ENCODE measurements at places on chromosomes 4 and X.
A peak's percentile ranks its signal among the peaks of the same experiment; 100 is the strongest.

DNA sequence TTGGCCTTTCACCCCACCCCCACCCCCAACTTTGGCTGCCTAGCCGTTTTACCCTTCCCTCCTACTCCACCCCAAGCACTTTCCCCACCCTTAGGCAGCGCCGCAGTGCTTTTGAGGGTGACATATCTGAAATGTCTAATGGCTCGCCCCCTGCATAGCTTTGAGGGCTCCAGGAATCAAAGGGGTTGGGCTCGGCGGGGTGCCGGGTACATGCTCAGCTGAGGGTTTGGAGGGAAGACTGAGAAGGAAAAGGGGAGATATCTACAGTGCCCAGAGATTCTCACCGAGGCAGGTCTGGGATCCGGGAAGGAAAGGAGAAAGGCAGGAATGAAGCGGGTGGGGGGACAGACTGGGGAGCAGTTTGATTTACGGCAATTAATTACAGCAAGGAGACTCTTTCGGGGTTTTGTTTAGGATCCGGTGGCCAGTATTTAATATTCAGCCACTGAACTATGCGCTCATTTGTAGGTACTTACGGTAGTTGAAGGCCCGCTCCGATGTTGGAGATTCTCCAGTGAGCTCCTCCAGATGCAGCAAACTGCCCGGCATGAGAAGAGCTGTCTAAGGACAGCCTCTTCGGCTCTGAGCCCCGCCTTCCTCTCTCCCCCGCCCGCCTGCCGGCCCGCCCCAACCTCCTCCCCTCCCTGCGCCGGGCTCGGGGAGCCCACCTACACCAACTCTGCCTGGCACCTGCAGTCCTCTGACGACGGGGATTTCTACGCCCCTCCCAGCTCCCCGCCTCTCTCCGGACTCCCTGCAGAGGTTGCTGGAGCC is at the start of gene IGSF1:
TSS of gene IGSF1 (minus strand) at position 569 of the 774 bp plus-strand sequence. CDS start 2,632 bp downstream, outside the sequence.
- peak; percentile 38 for DNase-seq

DNA sequence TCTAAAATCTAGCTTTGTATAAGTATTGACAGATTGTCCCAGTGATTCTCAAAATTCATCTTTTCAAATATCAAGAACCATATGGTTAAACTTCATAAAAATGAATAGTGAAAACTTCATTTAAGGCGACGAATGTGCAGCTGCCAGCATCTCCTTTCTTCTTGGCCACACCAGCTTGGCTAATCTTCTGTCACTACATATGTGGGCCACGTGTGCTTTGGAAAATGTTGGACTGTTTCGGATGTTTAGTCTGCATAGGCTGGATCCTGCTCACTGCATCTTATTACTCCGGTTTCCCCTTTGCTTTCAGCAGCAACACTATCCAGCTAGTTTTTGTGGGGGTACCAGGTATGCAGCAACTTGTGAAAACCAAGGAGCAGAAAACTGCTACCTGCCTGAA is 221.9 kb downstream of the BMPR1B start:
- no peak for DNase-seq

DNA sequence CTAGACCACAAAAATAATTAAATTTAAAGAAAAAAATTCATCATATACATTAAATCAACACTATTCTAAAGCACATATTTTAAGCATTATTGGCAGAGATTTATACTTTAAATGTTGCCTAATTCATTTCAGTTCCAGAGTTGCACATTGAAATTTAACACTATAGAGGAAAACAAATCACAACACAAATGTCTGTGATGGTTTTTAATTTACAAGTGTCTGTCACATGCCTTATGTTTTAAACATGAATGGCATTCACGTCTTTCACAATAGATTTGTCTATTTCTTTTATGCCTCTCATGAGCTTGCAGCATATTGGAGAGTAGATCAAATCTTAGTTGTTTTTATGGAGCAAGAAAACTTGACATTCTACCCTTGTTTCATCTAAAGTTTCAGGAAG is 811.3 kb downstream of the NLGN4X start:
- no peak for DNase-seq

DNA sequence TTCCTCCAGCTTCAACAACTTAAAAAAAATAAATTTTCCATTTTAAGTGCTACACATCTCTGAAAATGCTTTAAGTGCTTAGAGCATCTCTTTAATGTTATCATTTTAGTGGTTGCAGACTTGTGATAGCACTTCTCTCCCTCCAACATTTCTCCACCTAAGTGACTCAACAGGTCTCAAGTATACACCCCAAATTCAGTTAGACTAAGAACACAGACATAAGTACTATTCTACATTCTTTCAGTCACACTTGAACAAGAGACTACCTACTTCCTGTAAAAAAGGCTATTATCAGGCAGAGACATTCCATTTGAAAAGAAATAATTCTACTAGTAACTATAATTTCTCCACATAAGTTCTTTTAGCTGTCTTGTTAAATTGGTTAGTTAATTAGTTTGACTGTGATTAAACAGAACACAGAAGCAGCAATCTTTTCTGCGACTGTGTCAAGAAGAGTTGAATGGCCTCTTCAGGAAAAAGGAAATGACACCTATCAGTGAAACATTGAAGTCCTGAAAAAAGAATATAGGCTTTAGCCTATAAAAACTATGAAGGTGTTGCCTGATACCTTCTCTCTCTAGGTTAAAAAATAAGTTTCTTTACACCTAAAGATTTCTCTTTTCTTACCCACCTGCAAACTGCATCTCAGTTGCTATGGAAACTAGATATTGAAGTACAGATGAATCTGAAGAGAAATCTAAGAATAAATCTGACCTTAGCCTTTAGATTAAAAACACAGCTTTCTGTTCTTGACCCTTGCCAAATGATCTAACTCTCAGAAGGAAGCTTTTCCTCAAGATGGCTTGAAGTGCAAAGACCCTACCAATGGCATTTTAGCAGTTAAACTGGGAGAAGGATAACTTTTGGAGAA is 18.0 kb downstream of the NAF1 start:
- DNase-seq: no peak

DNA sequence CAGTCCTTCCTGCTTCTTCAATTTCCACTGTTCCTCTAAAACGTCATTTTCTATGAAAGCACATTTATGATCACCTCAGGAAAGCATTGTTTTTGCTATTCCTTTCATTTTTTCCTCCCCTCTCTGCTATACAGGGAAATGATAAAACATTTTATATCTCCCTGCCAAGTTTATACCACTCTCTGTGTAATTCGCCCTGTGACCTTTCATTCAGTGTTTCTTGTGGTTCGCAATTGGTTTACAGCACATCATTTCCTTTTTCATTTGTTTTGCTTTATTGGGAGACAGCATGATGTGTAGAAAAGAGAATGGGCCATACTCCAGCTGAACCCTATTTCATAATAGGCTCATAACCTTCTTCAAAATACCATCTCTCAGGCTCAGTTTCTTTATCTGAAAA is 99.9 kb upstream of the RAPGEF2 start:
- DNase-seq: no peak

DNA sequence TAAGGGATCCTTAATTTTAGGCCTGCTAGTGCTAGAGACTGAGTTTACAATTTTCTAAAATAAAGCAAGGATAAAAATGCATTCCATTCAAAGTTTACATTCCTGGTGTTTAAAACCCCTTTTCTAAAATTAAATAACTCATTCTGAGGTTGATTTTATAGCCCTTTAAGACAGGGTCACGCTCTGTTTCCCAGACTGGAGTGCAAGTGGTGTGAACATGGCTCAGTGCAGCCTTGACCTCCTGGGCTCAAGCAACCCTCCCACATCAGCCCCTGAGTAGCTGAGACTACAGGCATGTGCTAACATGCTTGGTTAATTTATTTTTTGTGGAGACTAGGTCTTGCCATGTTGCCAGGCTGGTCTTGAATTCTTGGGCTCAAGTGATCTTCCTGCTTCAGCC is 6.8 kb upstream of the CDKL2 start:
- peak; percentile 12 for DNase-seq

DNA sequence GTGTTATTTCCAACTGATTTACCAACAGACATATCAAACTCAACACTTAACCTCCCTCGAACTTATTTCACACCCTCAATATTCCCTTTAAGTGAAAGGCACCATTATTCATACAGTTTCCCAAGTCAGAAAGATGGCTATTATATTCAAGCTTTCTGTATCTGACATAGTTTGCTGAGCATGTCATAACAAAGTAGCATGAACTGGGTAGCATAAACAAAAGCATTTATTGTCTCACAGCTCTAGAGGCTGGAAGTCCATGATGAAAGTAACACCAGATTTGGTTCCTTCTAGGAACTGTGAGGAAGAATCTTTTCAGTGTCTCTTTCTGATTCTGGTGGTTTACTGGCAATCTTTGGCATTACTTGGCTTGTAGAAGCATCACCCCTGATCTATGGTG is 1388.6 kb downstream of the TECRL start:
- DNase-seq: no peak

DNA sequence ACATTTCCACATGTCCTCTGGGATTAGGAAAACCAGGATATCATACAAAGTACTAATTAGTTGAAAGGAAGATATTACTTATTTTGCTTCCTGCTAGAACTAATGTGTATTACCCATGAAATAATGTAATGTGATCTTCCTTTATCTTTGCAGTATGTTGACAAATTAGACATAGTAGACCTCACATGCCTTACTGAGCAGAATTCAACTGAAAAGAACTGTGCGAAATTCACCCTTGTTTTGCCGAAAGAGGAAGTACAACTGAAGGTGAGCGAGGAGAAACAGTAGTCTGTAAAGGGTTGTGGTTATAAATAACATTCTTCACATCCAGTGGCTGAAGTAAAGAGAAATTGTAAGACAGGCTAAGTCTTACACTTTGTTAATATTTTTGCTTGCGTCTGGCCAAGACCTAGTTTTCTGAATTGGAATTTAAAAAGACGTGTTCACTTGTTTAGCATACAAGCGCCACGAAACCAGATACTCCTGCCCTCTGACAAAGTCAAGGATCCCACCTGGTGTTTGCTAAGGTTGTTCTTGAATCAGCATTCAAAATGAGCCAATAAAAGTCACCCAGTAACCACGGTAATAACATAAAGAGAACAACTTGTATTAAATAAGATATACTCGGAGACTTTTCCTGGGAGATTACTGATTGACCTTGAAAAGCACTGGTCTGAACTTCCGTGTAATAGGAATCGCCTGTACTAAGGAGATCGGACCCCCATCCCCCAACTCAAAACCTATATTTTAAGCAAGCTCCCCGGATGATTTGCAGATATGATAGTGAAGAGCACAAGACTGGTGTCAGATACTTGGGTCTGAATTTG is 16.9 kb downstream of the STAP1 start:
- no peak for DNase-seq

GRCh38 chr4:184895012-184895695 is 69.4 kb upstream of the ACSL1 start:
- no peak for DNase-seq

DNA sequence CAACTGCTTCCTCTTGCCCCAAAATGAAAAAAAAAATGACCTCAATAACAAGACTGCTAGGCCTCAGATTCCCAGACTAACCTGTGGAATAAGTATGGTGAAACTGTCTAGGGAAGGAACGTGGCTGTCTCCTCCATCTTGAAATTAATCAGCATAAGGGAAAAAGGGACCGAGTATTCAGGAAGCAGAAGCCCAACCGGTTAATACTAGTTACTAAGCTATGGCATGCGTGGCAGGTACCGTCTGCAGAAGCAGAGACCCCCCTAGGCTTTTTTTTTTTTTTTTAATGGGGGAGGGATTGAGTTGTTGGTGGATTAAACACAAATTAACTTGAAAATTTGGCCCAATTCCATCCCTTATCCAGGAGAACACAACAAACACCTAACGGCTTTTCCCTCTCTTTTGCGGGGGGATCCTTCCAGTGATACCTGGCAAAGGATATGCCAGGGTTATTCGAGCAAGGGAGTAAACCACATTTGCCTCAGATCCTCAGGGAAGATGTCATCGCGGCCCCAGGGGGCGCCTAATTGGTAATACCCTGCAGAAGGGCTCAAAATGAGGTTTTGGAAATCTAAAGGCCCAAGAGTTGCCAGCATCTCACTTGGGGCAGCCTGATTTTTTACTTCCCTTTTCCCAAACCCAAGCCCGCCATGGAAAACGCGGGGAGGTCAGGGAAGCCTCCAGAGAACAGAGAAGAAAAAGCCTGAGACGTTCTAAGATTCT is 893 bp downstream of the RLIM start:
- peak; percentile 19 for DNase-seq

- no peak for DNase-seq
Observed at GRCh38 chr4:5793514-5793913, 82.5 kb downstream of the EVC start.

DNA sequence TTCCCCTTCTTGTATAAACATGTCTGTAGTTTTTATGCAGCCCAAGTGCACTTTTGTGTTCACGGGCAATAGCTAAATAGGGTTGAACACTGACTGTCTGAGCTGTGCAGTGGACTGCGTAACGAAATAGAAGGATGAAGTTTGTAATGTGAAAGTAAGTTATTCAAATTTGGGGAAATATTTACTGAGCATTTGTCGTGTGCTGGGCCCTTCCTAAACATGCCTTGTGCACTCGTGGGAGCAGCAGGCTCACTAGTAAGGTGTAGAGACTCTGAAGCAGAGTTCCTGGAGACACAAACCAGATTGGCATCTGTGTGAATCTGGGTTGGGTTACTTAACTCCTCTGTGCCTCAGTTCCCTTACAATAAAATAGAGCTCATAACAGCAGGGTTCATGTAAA is 51.7 kb upstream of the C1QTNF7 start:
- DNase-seq: no peak

GRCh38 chrX:150456466-150456865 is 93.3 kb downstream of the MAMLD1 start:
- no peak for DNase-seq

DNA sequence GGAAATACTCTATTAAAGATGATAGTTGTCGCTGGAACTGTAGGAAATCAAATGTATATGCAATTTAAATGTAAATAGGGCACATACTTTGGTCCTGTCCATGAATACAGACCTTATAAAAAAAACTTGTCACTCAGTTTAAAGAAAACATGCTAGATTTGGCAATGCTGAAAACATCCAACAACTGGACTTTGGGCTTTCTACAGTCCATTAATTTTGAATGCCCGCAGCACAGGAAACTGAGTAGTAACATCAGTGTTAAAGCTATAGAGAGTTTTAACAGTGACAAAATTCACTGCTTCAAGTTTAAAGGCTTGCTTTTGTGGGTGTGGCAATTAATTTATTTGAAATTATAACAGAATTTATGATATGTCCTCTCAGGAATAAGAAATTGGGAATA is 578.4 kb downstream of the TRIML1 start:
- DNase-seq: no peak
